ENCODE measurements at places on chromosomes 11 and 22.

DNA sequence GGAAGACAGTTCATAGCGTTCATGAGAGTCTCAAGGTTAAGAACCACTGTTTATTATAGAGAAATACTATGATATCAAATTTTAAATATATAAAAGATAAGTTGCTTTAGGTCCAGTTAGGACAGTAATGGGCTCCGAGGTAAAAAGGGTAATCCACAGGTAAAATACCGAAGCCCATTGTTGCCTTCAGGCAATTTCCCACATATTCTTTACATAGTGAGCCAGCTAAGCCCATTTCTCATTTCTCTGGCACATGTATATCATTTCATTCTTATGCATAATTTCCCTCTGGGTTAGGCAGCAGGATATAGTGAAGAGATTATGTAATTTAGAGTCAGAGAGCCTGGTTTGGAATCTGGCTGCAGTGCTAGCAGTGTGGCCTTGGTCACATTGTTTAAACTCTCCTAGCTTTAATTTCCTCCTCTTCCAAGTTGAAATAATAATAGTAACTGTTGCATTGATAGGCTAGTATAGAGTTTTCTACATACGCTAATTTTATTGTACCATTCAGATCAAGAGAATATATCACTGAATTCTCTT, 7.6 kb upstream of the POU2AF1 start:
- no peak for DNase-seq

DNA sequence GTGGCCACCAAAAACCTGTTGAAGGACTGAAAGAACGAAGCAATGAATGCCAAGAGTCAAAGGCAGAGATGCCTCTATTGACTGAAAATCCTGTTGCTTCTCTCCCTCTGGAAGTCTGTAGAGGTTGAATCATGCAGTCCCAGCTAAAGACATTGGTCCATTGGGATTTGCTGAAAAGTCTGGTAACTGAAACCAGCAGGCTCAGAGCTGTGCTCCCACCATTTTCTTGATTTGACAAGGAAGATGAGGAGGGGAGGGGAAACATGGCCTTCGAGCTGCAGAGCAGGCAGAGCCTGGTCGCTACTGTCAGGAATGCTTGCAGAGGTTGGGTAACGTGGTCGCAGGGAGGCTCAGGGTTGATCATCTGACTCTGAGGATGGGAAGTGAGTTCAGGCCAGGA, 72.8 kb upstream of the CSNK2A3 start:
- DNase-seq: no peak

GRCh38 chr11:111520560-111520959, 6.0 kb downstream of the HOATZ start:
- no peak for DNase-seq

DNA sequence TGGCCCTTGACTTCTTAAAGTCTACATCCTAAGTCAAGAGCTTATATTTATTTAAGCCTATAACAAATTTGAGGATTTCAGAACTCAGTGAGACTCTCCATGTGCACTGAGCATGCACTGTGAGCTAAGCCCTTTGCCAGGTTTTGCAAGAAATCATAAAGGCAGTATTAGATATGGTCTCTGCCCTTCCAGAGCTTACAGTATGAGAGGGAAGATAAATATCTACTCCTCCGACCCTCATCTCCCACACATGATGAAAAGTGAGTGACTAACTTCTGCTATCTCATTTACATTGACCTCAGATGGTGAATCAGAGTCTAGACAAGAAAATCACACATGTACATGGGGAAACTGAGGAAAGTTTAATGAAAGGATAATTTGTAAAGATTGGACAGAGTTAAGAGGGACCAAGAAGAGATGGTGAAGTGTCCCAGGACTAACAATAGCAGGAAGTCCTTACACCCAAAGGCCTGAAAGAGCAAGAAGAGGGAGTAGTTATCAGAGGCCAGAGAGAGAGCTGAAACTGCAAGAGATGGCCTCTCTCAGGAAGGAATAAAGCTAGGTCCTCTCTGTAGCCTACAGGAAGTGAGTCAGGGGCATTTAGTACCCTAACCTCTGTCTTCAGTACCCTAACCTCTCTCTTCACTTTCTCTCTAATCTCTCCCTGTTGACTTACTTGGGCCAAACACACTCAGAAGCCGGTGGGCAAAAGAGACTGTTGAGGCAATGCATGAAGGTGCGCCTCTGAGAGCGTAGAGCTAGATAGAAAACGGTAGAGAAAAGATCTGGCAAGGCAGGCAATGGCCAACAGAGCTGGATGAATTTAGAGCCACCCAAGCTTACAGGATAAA, 23.0 kb upstream of the BLID start:
- no peak for DNase-seq

- DNase-seq: no peak
Observed at GRCh38 chr11:127491589-127491988, 491.0 kb upstream of the KIRREL3 start.

GRCh38 chr22:40065981-40066380, 71.2 kb downstream of the FAM83F start:
- no peak for DNase-seq

DNA sequence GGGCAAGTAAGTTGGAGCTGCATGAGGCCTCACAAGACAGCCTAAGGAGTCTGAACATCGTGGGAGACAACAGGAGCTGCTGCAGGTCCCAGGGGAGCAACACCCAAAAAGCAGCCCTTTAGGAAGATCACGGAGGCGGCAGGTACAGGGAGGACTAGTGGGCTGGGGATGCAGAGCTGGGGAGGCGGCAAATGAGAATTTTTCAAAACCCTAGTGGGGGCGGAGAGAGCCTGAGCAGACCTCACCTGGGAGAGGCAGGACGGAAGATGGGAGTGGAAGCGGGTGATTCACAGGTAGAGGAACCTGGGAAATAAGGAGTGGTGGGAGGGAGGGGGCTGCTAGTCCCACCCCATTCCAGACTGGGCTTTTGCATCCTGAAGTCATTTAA, 42.1 kb downstream of the DKK3 start:
- DNase-seq: no peak

DNA sequence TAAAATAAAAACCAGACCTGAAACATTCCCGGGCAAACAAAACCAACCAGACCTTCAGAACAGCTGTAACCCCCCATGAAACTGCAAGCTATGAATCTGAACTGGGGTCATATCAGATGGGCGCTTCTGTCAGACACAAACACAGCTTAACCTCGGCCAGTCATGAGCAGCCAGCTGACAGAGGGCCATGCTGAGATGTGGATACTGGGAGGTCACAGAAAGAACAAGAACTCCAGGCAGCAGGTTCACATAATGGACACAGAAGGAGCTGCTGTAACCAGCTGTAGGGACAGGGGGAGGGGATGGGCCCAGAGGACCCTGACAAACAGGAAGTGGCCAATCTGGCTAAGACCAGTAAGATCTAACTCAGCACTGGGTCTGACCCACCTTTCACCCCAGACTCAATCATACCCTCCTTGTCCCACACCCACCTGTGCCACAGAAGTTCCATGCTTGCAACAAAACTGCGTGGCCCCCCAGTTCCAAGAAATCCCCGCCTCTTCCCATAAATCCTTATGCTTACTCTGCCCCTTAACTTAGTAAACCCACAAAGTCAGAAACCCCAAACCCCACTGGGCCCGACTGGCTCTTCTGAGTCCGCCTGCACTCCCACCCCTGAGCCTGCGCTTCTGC, 4.0 kb downstream of the APOL4 start:
- peak; percentile 68 for DNase-seq

DNA sequence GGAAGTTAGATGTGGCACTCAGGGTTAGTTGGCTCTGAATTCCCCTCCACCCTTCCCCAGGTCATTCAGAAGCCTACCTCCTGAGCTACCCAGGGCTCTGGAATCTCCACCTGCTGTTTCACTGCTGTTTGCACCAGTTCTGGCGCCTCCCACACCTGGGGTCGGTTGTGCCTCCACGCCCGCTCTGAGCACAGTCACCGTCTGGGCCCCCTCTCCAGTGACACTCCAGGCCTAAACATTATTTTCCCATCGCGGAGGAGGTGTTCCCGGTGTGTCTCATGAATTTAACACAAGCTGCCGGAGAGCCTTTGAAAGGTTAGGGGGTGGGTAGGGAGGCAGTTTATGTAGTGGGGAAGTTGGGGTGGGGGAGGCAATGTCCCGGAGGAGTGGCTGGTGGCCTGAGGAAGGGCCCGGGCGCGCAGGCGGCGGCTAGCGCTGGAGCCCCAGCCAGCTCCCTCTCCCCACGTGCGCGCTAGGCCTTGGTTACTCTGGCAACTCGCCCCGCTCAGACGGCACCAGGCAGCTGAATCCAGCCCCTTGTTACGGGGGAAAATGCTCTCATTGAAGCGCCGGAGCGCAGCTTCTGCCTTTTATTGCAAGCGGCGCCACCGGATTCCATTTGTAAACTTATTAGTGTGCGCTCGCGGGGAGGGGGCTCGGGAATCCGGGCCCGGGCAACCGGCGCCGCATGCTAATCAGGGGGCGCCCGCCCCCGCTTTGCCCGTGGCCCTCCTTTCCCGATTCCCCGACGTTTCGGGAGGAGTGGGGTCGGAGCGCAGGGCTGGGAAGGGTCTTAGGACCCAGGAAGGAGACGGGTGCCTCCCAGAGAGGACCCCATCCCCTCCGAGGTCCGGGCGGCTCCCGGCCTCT, 52.4 kb downstream of the GRIK4 start:
- no peak for DNase-seq

- DNase-seq: no peak
Observed at GRCh38 chr11:5705688-5706087, 16.1 kb downstream of the TRIM22 start.

DNA sequence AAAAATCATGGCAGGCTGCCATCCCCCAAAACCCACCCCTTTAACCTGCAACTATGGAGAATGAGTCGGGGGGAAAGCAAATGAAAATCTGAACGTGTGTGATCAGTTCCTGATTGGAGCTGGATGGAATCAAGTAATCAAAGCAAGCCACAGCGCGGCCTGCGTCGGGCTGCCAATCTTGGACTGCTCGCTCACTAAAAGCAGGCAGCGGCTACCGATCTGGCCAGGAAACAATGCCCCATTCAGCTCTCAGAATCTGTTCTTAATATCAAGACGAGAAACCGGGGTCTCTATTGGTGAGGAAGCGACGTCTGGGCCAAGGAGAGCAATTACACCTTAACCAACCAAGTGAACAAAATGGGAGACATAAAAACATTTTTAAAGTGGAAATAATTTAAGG, 472.2 kb downstream of the SOX6 start:
- no peak for DNase-seq

- DNase-seq: no peak
Observed at GRCh38 chr11:111019871-111020670, 225.5 kb upstream of the POU2AF2 start.

GRCh38 chr11:73578592-73579185, 19.2 kb downstream of the FAM168A start:
- no peak for DNase-seq

- DNase-seq: no peak
Observed at GRCh38 chr11:18063125-18063524, 17.1 kb upstream of the TPH1 start.

GRCh38 chr11:121437686-121438078, 14.4 kb upstream of the SORL1 start:
- DNase-seq: no peak

- peak; percentile 40 for DNase-seq
Observed at GRCh38 chr11:2517386-2518064, 72.7 kb downstream of the KCNQ1 start.

GRCh38 chr11:104036995-104037394, 555 bp downstream of the DDI1 start:
- no peak for DNase-seq

- DNase-seq: no peak
Observed at GRCh38 chr11:1054143-1055108, 17.9 kb upstream of the MUC6 start.

DNA sequence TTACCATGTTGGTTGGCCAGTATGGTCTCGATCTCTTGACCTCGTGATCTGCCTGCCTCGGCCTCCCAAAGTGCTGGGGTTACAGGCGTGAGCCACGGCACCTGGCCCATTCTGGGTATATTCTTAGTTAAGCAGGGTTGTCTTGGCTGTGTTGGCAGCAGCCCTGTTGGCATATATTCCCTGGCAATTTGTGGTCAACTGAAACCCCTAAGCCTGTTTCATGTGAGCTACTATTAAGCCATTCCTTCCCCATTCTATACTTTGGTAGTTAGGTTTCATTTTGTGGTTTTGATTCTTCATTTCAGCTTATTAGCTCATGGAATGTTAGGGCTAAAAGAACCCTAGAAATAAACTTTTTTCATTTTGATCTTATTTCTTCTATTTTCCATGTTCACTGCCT, 22.2 kb upstream of the IL18BP start:
- no peak for DNase-seq

- no peak for DNase-seq
Observed at GRCh38 chr11:9678576-9678975, 14.7 kb downstream of the SWAP70 start.

All from activated CD8-positive, alpha-beta memory T cell treated with anti-CD3 and anti-CD28 coated beads, Interleukin-2, amount 50 U/mL, for 48 hours (primary cell).